SJCRH30 (cell line): ENCODE measurements at places on chromosomes 12 and 14.

DNA sequence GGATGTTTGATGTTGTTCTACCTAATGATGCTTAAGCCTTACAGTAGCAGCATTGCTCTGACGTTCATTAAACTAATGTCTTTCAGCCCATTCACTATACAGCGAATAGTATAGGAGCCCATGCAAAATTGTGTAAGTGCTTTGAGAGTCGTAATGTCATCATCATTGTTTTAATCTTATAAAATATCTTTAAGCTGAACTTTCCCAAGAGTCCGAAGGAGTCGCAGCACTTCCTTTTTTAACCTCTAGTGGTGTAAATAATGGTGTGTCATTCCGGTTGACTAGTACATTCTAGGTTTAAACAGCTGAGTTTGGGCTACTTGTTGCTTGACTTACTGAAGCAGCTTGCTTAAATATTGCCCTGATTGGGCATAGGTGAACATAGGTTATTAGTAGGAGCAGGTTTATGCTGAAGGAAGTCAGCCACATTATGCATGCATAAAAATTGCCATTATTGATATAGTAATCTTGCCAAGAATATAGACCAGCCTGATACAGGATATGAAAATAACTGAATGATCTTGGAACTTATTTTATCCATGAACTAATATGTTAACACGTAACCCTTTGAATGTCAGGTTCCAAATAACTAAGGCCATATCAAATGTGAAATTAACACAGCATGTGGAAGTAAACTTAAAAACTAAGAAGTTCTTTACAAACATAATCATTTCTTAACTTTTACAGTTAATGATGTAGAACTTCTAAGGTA, 2.6 kb downstream of the WNK1 start:
- peaks cover 9% of the 10 kb centered on the region; the same call in 1 of the 2 replicates for H3K4me1 ChIP-seq
- no peaks in the 10 kb centered on the region for H3K27me3 ChIP-seq
- peak; percentile 11 for DNase-seq
- no peak overlapping the region for H3K27ac ChIP-seq

- no peak overlapping the region for H3K4me3 ChIP-seq
- no peaks in the 10 kb centered on the region for H3K4me1 ChIP-seq
- H3K27ac ChIP-seq: no peak overlapping the region
- DNase-seq: no peak
- no peaks in the 10 kb centered on the region for H3K36me3 ChIP-seq
- no peaks in the 10 kb centered on the region for H3K27me3 ChIP-seq
Observed at GRCh38 chr12:123952037-123952436, 20.6 kb downstream of the CCDC92 start.

- no peak for DNase-seq
- no peaks in the 10 kb centered on the region for H3K4me1 ChIP-seq
- H3K27ac ChIP-seq: no peak overlapping the region
- no peaks in the 10 kb centered on the region for H3K36me3 ChIP-seq
- no peak overlapping the region for H3K4me3 ChIP-seq
Observed at GRCh38 chr12:10155966-10156365, 16.0 kb downstream of the OLR1 start.

- no peak overlapping the region for H3K4me3 ChIP-seq
- 0 out of 2 replicates have a peak, but pooled peaks cover 8% of the 10 kb centered on the region for H3K4me1 ChIP-seq
- DNase-seq: no peak
Observed at GRCh38 chr14:68468437-68469207, 324.2 kb downstream of the ZFP36L1 start.

DNA sequence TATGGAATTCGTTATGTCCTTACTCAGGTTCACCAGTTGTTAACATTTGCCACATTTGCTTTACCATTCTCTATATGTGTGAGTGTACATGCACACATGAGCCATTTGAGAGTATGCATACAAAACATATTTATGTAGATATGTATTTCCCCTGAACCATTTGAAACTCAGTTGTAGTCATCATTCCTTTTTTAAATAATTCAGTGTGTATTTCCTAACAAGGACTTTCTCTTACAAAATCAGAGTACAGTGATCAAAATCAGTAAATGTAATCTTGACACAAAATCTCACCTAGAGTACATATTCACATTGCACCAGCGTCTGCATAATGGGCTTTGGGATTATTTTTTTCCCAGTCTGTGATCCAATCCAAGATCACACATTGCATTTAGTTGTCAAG, 384.9 kb downstream of the DIO2 start:
- H3K36me3 ChIP-seq: no peaks in the 10 kb centered on the region
- 0 out of 2 replicates have a peak, but pooled peaks cover 5% of the 10 kb centered on the region for H3K4me1 ChIP-seq

- H3K27ac ChIP-seq: no peak overlapping the region
- no peak for DNase-seq
- H3K4me3 ChIP-seq: no peak overlapping the region
- H3K36me3 ChIP-seq: no peaks in the 10 kb centered on the region
Observed at GRCh38 chr12:3520711-3521110, 29.7 kb downstream of the PRMT8 start.

DNA sequence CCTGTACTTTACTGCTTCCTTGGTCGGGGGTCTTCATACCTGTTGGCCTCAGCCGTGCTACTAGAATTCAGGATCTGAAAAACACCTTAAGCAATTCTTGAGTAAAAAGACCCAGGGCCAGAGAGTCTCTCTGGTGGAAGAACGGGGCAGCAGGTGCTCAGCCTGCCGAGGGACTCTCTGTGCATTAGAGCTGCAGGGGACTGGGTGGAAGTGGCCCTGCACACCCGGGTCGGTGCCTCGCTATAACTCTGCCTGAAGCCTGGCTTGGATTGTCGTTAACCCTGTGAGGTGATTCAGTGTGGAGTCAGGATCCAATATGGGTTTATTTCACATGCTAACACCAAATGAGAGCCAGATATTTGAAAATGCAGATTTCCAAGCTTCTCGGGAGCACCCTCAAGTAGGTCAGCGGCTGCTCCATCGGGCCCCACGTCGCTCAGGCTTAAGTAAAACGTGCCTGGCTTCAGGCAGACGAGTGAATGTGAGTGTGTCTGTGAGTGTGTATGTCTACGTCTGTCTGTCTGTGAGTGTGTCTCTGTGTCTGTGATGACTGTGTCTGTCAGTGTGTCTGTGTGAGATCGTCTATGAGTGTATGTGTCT, 35.1 kb upstream of the C14orf180 start:
- H3K36me3 ChIP-seq: no peaks in the 10 kb centered on the region
- peaks cover 10% of the 10 kb centered on the region for H3K27me3 ChIP-seq
- no peaks in the 10 kb centered on the region for H3K4me1 ChIP-seq
- H3K4me3 ChIP-seq: no peak overlapping the region
- no peak for DNase-seq
- H3K27ac ChIP-seq: no peak overlapping the region

GRCh38 chr14:49857427-49858003, 4.9 kb upstream of the NEMF start:
- no peaks in the 10 kb centered on the region for H3K4me1 ChIP-seq
- no peak overlapping the region for H3K27ac ChIP-seq
- no peak overlapping the region for H3K4me3 ChIP-seq
- H3K27me3 ChIP-seq: no peaks in the 10 kb centered on the region
- no peak for DNase-seq

DNA sequence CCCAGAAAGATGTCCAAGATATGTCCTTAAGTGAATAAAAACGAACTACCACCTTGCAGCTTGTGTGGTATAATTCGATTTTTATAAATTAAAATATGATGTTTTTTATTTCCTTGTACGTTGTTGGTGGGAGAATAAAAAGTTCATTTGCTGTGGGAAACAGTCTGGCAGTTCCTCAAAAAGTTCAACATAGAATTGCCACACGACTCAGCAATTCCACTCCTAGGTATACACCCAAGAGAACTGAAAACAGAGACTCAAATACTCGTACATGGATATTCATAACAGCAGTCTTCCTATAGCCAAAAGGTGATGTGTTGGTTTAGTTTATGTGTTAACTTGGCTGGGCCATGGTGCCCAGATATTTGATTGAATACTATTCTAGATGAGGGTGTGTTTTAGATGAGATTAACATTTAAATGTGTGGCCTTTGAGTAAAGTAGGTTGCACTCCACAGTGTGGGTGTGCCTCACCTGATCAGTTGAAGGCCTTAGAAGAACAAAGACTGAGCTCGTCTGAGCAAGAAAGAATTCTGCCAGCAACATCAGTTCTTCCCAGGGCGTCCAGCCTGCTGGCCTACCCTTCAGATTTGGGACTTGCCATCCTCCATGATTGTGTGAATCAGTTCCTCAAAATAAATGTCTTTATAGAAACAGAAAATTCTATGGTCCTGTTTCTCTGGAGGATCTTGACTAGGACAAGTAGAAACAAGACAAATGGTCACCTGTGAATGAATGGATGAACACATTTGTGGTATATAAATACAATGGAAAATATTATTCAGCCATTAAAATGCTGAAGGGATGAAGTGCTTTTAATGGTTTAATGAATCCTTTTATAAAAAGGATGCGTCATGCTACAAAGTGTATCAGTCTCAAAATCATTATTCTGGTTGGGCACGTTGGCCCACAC, 5.1 kb upstream of the DENR start:
- no peaks in the 10 kb centered on the region for H3K36me3 ChIP-seq
- DNase-seq: no peak
- no peak overlapping the region for H3K4me3 ChIP-seq
- no peak overlapping the region for H3K27ac ChIP-seq

GRCh38 chr14:105065280-105066228, at the start of gene GPR132:
GPR132 (minus strand) TSS chr14:105065430; CDS start chr14:105055420, 10,010 bp downstream.
- no peak within 1 kb of the TSS for H3K4me3 ChIP-seq
- no peaks in the 10 kb centered on the region for H3K36me3 ChIP-seq
- H3K27me3 ChIP-seq: no peaks in the 10 kb centered on the region
- no peak within 1 kb of the TSS for H3K27ac ChIP-seq
- DNase-seq: no peak

DNA sequence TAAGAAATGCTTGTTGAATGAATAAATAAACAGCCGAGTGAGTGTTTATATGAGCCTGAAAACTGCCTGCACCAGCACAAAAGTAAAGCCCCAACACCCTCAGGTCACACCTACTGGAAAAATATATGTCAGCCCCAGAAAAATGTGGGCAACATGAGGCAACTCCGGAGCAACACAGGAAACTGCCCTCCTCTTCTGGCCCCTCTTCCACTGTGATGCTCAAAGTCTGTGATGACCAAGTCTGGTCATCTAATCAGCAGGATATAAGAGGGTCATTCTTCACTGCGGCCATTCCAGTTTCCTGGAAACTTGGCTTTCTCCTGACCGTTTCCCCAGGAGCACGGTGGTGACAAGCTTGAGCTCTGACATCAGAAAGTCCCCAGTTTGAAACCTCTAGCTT, 159.6 kb upstream of the PZP start:
- no peaks in the 10 kb centered on the region for H3K4me1 ChIP-seq
- no peak overlapping the region for H3K4me3 ChIP-seq
- no peak for DNase-seq
- H3K27me3 ChIP-seq: no peaks in the 10 kb centered on the region
- H3K27ac ChIP-seq: no peak overlapping the region
- H3K36me3 ChIP-seq: no peaks in the 10 kb centered on the region

DNA sequence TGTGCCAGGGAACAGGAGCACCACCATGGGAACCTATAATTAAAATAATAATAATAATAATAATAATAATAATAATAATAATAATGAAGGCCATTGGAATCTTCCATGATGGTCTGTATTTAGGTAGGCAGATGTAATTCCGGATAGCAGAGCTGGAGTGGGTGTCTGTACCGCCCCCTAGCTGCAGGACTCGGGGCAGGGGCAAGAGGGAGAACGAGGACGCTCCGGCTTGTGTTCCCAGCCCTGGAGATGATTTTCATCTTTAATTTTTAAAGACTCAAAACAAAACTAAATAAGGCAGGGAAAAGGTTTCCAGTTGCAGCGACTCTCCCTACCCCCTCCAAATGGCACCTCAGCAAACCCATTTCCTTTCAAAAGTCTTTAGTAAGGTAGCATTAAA, 501.1 kb downstream of the VRK1 start:
- no peak overlapping the region for H3K27ac ChIP-seq
- H3K4me3 ChIP-seq: no peak overlapping the region
- H3K4me1 ChIP-seq: no peaks in the 10 kb centered on the region
- no peak for DNase-seq

- H3K36me3 ChIP-seq: no peaks in the 10 kb centered on the region
- no peak overlapping the region for H3K4me3 ChIP-seq
- no peak overlapping the region for H3K27ac ChIP-seq
- no peaks in the 10 kb centered on the region for H3K4me1 ChIP-seq
- H3K27me3 ChIP-seq: no peaks in the 10 kb centered on the region
- DNase-seq: no peak
Observed at GRCh38 chr14:20204721-20205120, 14.0 kb downstream of the OR11G2 start.

DNA sequence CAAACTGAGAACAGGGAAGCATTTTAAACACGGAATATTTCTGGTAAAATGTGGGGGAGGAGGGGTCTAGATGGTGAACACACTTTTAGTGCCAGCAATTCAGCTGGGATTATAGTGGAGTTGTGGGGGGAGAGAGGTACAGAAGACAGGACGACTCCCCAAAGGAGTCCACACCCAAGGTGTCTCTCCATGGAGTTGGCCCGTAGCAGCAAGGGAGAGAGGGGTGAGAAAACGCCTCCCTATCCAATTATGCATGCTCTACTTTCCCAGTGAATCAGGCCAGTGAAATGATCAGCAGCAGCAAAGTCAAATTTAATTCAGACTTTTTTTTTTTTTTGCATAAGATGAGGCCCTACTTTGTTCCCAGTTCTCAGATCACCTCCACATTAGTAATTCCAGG, 38.6 kb downstream of the BTG1 start:
- H3K36me3 ChIP-seq: no peaks in the 10 kb centered on the region
- no peak overlapping the region for H3K4me3 ChIP-seq
- H3K27me3 ChIP-seq: no peaks in the 10 kb centered on the region
- H3K27ac ChIP-seq: no peak overlapping the region
- no peaks in the 10 kb centered on the region for H3K4me1 ChIP-seq

- H3K36me3 ChIP-seq: no peaks in the 10 kb centered on the region
- H3K27ac ChIP-seq: no peak overlapping the region
- no peak overlapping the region for H3K4me3 ChIP-seq
Observed at GRCh38 chr14:65431951-65432350, 19.4 kb downstream of the FUT8 start.

DNA sequence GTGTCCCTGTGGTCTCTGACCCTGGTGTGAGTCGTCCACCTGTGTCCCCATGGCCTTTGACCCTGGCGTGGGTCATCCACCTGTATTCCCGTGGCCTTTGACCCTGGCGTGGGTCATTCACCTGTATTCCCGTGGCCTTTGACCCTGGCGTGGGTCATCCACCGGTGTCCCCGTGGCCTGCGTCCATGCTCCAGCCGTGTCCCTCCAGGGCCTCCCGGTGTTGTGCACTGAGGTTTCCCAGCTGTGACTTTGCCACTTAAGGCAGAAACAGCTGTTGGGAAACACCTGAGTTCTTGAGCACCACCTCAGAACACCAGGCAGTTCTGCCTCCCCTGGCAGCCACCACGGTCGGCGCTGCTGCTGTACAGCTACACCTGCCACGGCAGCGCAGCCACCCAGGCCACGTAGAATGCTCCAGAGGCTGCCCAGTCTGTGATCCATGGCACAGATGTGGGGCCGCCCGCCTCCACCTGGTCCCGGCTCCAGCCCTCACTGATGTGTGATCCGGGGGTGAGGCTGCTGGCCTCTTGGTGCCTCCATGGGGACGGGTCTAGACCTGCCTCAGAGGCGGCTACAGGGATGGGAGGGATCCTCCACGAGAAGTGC, 69.1 kb upstream of the GALNT9 start:
- no peak overlapping the region for H3K4me3 ChIP-seq
- no peak overlapping the region for H3K27ac ChIP-seq
- no peak for DNase-seq
- no peaks in the 10 kb centered on the region for H3K36me3 ChIP-seq
- no peaks in the 10 kb centered on the region for H3K4me1 ChIP-seq
